ENCODE measurements at places on chromosomes 6 and 20.
A peak's percentile ranks its signal among the peaks of the same experiment; 100 is the strongest.

DNA sequence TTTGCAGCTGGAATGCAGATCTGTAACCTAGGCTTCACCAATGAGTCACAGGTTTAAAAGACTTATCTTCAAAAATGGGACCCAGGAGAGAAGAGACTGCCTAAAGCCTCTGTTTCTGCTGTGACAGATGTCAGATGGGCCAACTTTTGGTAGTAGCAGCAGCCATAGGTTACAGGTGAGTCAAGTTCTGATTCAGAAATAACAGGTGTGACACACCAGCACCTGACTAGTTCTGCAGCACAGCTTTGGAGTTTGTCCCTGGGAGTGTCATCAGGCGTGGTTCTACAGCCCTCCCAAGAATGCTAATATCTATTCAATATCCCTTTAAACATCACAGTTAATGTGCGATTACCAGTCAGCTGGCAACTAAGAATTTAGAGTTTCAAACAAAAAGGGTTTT lies 121.9 kb upstream of the BTN3A2 start:
- DNase-seq = no peak

GRCh38 chr6:34457382-34457741 lies 8.5 kb upstream of the PACSIN1 start:
- DNase-seq = no peak

- DNase-seq = no peak
Observed at GRCh38 chr20:10954908-10955580, 281.2 kb upstream of the JAG1 start.

DNA sequence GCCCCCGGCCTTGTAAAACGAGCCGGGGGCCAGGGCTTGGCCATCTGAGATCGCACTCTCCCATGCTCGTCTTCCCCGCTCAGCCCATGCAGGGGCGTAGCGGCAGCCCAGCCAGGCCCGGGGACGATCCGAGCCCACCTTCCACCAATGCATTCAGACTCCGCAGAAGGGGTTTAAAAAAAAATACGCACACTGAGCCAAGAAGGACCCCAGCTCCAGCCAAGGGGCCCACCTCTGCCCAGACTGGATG lies 320 bp downstream of the GSTA4 start:
- DNase-seq = peak; percentile 53

DNA sequence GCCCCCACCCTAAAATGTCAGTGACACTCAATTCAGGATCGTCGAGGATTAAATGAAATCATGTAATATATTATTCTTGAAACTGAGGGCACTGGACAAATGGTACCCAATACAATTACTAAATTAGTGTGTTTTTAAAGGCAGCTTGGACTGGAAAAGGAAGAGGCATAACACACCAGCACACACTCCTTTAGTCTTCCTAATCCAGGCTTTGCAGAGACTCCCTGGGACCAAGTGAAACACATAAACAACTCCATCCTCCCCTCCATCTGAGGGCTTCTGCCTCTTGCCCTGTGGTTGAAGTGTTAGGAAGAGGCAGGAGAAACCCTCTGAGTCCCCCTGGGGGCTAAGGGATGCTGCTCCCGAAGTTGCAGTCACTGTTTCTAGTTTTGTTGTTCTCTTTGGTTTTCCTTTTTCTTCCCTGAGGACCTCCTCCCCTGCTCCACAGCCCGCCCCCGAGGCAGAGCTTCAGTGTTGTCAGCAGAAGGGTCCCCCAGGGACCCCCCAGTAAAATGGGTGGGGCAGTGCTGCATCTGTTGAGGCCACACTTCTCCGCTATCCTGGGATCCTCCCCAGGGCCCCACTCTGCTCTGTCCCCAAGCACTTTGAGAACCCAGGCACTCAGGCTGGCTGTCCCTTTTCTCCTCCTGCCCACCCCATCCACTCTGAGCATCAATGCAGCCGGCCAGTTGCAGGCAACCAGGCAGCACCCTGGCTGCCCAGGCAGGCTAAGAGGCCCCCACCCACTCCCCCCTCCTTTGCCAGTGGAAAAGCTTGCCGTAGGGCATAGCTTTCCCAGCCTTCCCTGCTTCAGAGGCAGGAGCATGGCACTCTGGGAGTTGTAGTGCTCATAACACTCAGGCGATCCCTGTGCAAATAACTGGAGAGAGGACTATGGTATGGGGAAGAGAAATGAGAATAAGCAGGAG lies 5.9 kb downstream of the TMEM63B start:
- no peak for DNase-seq

GRCh38 chr6:131803007-131803769 lies 4.6 kb upstream of the ENPP1 start:
- DNase-seq = no peak

DNA sequence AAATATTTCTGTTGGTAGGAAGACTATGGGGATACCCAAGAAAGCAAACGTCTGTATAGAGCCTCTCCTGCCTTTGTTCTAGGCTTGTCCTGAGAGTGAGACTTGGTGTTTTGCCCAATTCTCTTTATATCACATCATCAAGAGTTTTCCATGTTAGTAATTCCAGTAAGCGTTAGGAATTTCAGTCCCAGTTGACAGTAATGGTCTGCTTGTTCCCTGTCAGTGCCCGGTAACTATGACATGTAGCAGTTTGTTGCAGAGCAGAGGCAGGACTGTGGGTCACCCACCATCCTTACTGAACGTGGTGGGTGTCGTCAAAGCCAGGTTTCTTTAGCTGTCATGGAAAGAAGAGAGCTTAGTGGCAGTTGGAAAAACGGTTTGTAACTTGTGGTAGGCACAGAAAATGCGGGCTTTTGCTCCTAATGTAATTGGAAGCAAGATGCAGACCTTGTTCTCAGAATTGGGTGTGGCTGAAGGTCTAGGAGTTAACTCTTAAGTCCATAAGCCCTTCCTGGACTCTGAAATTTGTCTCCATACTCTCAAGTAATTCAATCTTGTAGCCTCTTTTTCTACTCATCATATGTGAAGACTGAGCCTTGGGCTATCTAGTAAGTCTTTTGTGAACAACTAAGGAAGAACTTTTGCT lies 188.8 kb downstream of the TMEM242 start:
- DNase-seq = no peak

DNA sequence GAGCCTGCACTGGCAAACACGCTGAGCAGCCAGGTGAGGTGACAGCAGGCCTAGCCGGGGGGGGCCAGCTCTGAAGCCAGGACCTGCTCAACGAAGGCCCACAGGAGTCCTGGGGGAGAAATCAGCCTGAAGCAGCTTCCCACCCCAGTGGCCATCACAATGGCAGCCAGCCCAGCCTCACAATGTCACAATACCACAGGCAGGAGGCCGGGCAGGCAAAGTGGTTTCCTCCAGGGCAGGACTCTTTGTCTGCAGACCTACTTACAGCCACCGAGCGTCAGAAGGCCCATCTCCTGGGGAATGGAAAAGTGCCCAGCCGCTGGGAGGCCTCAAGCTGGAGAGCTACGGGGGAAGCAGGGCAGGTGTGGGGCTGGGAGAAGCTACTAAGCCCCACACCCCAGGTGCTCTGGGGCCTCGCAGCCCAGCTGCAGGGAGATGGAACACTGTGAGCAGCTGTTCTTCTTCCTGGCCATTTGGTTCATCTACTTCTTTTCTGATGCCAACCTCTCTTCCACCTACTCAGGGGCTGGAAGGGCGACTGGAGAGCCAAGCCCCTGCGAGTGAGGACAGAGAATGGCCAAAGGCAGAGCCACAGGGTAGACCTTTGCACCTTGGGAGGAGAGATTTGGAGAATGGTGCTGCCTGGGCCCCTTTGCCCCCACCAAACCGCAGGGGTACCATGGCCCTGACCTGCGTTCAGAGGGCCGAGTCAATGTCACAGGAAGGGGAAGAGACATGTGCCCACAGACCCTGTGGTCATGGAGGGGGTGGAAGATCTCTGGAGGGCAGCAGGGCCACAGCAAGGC lies 22.3 kb upstream of the AVP start:
- DNase-seq = no peak

- DNase-seq = no peak
Observed at GRCh38 chr20:45892049-45892825, 1.1 kb downstream of the CTSA start.

GRCh38 chr20:14953736-14954135 lies 616.3 kb upstream of the FLRT3 start:
- DNase-seq = no peak

DNA sequence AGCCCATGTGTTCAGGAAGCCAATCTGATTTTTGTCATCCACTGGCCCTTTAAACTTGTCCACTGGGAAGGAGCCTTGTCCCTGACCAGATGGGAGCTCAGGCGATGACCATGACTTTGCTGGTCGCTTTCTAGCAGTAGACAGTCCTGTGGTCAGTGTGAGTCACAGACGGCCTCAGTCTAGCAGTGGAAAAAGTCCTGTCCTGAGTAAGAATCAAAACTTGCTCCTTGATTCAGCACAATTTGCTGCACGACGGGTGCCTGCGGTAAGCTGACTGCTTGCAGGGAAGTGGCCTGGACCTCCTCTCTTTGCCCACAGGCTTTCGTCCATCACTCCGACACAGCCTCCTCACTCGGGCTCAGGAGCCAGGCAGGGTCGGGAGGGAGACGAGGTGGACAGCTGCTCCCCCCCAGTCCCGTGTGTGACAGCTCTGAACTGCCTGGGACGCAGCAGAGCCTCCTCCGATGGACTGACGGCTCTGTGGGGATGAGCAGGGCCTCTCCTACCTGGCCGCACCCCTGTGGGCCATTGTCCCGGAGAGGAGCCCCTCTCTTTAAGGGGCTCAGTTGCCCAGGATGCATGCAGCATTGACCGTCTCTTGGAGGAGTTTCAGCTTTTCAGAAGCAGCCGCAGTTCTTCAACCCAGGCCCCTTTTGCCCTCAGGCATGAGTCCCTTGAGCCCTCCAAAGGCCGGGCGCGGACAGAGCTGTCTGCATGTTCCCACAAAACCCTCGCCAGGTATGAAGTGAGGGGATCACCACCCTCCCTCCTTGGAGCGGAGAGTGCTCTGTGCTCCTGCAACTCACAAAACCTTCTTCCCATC lies 209.2 kb downstream of the ANKRD60 start:
- DNase-seq = no peak

GRCh38 chr20:20551409-20551808 lies 161.0 kb downstream of the RALGAPA2 start:
- no peak for DNase-seq

GRCh38 chr20:40196846-40197436 lies 492.1 kb downstream of the MAFB start:
- no peak for DNase-seq
